NCI-H187 (cell line): ENCODE measurements at places on chromosomes 1 and 21.

GRCh38 chr1:11098931-11099309 is 749 bp downstream of the EXOSC10 start:
- no peak for DNase-seq

- DNase-seq, result no peak
Measured at GRCh38 chr1:175674186-175674585, 69.2 kb downstream of the TNR start.

DNA sequence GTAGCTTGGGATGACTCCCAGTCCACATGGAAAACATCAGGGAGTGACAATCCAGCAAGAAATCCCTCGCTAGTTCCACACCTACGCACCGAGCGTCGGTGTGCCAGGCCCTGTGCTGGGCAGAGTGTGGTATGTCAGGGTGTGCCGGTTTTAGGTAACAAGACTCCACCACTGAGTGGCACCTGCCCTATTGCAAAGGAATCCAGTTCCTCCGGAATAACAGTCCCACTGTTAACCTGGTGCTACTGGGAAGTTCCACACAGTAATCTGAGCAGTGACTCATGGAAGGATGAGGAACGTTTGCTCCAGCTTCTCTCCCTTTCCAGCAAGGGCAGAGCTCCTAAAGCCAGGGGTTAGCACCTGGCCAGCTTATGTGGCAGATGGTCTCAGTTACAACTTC is 14.3 kb downstream of the RNF207 start:
- no peak for DNase-seq

DNA sequence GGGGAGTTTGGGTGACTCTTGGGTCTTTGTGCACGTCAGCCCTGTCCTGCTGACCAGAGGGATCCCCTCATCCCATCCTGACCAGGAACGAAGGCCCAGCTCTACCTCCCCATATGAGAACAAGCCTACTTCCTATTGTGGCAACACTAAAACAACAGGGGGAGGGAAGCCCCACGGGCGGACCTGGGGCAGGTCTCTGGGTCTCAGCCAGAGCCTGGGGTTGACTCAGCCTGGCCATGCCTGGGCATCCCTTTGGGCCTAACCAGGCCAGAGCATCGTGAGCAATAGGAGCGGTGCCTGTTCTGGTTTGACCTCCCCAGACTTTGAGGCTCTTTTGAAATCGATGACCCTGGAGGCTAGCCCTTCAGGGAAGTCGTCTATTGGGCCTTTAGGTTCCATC is 16.8 kb downstream of the RPS6KA1 start:
- no peak for DNase-seq

DNA sequence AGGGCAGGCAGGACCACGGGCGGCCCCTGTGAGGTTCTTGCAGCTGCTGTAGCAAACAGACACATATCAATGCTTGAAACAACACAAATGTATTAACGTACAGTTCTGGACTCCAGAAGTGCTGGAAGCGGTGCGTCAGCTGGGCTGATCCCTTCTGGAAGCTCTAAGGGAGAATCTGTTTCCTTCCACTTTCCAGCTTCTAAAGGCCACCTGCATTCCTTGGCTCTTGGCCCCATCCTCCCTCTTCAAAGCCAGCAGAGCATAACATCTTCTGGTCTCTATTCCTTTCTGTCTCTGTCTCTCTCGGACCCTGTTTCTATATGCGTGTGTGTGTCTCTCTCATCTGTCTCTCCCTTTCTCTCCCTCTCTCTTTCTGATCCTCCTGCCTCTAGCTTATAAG is 102.3 kb downstream of the SPSB1 start:
- DNase-seq, result no peak

- DNase-seq, result no peak
Measured at GRCh38 chr1:56220021-56220420, 359.3 kb downstream of the PLPP3 start.

DNA sequence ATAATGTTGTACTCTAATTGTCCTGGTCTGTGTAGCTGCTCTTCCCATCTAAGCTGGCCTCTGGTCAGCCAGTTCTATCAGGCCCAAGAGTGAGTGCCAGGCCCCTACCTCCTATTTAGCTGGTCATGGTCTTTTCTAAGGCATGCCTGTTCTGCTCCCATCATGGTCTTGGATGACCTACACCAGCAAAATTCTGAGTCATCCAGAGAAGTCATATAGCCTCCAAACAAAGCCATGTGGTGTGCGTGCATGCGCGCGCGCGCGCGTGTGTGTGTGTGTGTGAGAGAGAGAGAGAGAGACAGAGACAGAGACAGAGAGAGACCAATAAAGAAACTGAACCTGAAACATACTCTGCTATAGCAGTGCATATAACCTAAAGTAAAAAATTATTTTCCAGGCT is 254.4 kb downstream of the BRINP2 start:
- DNase-seq, result no peak

DNA sequence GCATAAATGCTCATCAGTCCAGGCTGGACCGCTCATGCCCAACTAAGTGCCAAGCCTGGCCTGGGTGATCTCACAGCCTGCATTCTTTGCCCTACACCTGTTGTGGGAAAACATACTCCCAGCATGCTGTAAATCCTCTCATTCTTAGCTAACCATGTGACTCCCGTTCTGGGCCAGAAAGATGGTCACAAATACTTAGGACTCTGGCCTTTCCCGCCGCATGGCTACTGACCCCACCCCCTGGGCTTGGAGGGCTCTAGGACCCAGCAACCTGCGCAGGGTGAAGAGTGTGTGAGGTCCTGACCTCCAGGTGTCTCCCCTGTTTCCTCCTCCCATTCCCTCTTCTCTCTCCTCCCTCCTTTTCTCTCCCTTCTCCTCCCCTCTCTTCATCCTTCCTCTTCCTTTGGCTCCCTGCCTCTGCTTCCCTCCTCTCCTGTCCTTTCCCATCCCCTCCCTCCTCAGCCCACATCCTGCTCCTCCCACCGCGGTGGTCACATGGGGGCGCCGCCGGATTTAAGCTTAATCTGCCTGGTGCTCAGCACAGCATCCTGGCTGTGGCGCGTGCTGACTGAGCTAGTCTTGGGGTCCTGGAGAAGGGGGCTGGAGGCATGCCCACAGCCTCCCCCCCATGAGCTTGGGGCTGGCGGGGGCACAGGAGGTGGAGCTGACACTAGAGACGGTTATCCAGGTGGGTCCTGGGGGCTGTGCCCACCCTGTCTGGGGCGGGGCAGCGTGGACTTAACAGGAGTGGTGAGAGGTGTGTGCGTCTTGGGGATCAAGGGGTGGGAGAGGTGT is at the start of gene CROCC:
CROCC (plus strand) TSS at position 541 of the 795 bp plus-strand sequence; CDS start at position 629, 88 bp downstream.
- no peak for DNase-seq

- DNase-seq, result no peak
Measured at GRCh38 chr21:36966821-36967768, 626 bp upstream of the HLCS start.

GRCh38 chr1:206823727-206824126 is 41.7 kb upstream of the IL20 start:
- DNase-seq, result no peak

GRCh38 chr1:77545970-77546369 is 136.5 kb downstream of the ZZZ3 start:
- no peak for DNase-seq

DNA sequence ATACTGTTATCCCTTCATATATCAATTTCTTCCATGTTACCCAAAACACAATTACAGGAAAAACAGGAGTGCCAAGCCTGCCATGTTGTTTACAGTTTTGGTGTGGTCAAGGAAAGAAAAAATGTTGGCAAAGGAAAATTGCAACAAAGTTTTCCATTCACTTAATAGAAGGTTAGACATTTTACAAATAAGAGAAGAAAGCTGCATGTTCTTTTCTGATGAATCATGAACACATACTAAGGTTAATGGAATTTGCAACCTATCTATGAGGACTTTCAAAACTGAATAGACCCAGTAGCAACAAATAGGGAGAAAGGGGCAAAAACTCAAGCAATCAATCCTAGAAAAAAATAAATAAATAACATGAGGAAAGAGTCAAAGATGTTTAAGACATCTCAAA is 556.7 kb downstream of the DPYD start:
- no peak for DNase-seq

- no peak for DNase-seq
Measured at GRCh38 chr21:45338311-45339017, 50.8 kb upstream of the POFUT2 start.

GRCh38 chr1:205600085-205600484 is 31.7 kb downstream of the ELK4 start:
- no peak for DNase-seq

DNA sequence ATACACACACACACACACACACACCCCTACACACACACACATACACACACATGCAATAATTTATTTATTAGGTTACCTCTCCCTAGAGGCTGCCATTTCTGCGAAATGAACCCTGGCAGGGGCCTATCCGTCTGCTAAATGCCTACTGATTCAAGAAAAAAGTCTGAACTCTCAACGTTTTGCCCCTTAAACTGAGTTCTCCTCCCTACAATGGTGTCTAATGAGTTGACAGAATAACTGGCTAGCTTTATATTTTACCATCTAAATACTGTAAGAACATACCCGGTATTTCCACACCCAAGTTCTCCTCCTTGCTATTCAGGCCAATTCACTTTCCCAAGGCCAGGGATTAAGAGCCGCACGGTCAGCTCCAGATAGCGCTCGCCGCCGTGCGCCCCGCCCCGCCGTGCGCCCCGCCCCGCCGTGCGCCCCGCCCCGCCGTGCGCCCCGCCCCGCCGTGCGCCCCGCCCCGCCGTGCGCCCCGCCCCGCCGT is 339 bp upstream of the RNPC3 start:
- DNase-seq, result no peak

GRCh38 chr1:201309416-201309815 is 26.1 kb downstream of the PKP1 start:
- DNase-seq, result peak; percentile 62

GRCh38 chr1:45621895-45622523 is 1.8 kb downstream of the CCDC17 start:
- no peak for DNase-seq

GRCh38 chr1:1032424-1032823 is 12.5 kb downstream of the AGRN start:
- DNase-seq, result no peak

DNA sequence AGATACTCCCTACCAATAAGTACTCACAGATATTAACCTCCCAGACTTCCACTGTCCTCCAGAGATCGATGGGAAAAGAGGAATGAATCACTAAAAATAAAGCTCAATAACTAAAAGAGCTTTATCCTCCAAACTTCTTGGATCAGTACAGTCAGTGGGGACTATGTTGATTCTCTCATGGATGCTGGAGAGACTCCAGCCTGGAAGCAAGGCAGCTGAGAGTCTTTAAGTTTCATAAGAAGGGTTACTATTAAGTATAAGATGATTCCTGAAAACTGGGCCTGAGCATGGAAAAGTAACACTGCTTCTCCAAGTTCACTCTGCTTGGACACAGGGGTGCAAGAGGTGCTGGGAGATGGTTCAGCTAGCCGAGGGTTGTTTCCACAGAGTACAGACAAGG is 6.2 kb upstream of the DDR2 start:
- no peak for DNase-seq

DNA sequence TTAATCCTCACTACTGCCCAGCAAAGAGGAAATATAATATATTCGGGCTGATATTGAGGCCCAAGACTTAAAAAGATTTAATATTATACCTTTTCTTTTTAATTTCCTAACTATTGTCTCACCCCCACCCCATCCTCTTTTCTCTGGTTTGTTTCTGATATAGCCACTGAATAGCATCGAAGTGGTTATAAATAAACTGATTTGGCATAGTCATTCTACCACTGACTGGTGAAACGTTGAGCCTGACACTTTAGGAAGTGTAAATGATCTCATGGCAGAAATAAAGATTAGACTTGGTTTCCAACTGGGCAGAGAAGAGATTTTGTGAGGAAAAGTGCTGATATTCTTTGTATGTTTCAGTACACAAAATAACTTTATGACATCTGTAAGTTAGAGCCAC is 39.3 kb downstream of the DTL start:
- DNase-seq, result no peak

DNA sequence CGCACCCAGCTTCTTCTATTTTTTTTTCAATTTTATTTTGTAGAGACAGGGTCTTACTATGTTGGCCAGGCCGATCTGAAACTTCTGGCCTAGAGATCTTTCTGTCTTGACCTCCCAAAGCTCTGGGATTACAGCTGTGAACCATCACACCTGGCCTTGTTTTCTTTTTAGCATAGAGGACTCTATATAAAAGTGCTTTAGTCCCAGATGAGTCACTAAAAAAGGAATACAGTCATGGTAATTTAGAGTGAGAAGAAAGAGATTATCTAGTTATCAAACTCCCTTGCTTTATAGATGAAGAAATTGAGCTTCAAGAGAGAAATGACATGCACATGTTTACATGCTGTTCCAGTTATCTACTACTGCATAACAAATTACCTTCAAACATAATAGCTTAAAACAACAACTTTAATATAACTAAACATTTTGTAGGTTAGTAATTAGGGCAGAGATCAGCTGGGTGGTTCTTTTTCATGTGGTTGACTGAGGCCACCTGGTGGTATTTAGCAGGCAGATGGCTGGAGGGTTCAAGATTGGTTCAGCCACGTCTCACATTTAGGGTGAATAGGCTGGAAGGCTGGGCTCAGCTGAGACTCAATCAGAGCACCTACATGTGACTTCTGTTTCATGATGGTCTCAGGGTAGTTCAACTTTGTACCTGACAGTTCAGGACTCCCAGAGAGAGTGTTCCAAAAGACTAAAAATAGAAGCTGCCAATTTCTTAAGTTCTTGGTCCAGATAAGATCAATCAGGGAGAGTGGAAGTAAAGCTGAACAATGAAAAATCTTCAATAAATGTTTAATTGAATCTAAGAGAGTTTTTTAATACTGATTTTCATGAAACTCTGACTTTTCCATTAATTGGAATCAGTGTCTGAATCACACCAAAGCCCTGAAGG is 16.9 kb upstream of the MTF2 start:
- no peak for DNase-seq

GRCh38 chr1:201999625-202000238 is 10.7 kb upstream of the ELF3 start:
- DNase-seq, result peak; percentile 83

DNA sequence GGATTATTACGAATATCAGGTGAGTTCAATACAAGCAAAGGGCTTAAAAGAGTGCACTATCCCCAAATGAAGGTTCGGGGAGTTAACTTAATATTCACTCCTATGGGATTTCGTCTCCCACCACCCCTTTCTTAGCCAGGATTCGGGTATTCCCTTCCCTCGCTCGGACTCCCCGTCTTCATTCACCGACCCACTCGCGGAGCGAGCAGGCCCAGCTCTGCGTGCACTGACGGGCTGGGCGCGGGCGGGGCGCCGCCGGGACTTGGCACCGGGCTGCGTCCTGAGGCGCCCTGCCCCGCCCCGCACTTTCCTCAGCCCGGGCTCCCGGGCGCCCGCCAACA is 7.7 kb upstream of the MPZL1 start:
- DNase-seq, result no peak

- no peak for DNase-seq
Measured at GRCh38 chr1:3211582-3212375, 142.8 kb downstream of the PRDM16 start.

DNA sequence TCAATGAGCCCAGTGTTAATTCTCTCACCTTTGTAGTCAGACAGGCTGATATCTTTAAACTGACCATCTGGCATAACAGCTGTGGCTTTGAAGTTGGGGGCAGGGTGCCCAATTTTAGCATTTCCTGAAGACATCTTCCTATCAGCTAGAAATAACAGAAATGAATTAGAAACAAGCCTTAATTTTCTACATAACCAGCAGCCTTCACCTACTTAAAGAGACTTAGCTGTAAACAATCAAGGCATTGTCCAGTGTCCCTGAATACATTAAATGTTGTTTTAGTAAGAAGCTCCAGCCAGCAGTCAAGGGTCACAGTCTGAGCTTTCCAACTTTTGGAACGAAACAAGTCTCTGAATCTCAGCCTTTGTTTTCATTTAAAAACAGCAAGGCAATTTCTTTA is 2.8 kb downstream of the PRDX1 start:
- no peak for DNase-seq

- no peak for DNase-seq
Measured at GRCh38 chr1:244339776-244340175, 111.9 kb downstream of the ADSS2 start.
